ENCODE measurements at places on chromosomes 7 and 10. TPM values are rescaled to one million over a fixed set of nuclear protein-coding genes. Genes with fewer than 3 reads are reported as not detected.

SNX10 gene
- 2.9 TPM for total RNA-seq

NPY4R2 gene
- not detected for total RNA-seq

SORBS1 gene
- 18.6 TPM for total RNA-seq

RELN gene
- total RNA-seq: 1.1 TPM

EEF1AKMT2 gene
- 6.7 TPM for total RNA-seq

VSTM4 gene
- total RNA-seq: 1.0 TPM

SEMA4G gene
- total RNA-seq: 15.1 TPM

GIMAP5 gene
- total RNA-seq: 3.4 TPM

OR9A4 gene
- total RNA-seq: not detected
